ENCODE measurements at places on chromosomes 12 and 14. TPM values are rescaled to one million over a fixed set of nuclear protein-coding genes. Genes with fewer than 3 reads are reported as not detected.

The TESPA1 gene
- not detected for total RNA-seq

The GPN3 gene
- 9.9 TPM for total RNA-seq

The PIWIL1 gene
- not detected for total RNA-seq

The TBC1D30 gene
- total RNA-seq: 1.4 TPM

The CIROP gene
- total RNA-seq: 0.15 TPM

The MLF2 gene
- 342 TPM for total RNA-seq

- peak overlapping the region; percentile 86 for H3K27ac ChIP-seq
- H3K4me1 ChIP-seq: peaks cover 35% of the 10 kb centered on the region
- H3K36me3 ChIP-seq: no peaks in the 10 kb centered on the region
- peak overlapping the region; percentile 89 for H3K4me3 ChIP-seq
These were observed 1.5 kb downstream of the HIF1A start for GRCh38 chr14:61696753-61697318.

DNA sequence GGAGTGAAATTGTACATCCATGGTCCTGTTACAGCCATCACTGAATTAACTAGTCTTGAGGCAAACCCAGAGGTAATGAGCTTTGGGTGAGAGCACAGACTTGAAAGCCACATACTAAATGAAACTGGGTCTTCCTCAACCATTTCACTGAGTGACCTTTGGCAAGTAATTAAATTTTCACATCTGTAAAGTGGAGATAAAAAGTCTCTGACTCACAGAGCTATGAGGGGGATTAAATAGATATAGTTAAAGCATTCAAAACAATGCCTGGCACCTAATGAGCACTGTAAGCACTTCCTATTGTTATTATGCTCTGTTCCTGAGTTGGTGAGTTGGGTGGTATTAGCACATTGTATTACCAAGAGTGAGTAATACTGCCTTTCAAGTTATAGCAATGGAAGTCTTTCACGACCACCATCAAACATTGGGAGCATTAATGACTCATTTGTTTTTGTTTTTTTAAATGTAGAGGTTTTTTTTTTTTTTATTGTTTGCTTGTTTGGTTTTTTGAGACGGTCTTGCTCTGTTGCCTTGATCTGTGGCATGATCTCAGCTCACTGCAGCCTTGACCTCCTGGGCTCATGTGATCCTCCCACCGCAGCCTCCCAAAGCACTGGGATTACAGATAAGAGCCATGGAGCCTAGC, 12.5 kb upstream of the STRN3 start:
- peak; percentile 56 for DNase-seq
- H3K36me3 ChIP-seq: no peaks in the 10 kb centered on the region
- H3K27ac ChIP-seq: no peak overlapping the region
- H3K4me1 ChIP-seq: peaks cover 15% of the 10 kb centered on the region
- H3K4me3 ChIP-seq: no peak overlapping the region

DNA sequence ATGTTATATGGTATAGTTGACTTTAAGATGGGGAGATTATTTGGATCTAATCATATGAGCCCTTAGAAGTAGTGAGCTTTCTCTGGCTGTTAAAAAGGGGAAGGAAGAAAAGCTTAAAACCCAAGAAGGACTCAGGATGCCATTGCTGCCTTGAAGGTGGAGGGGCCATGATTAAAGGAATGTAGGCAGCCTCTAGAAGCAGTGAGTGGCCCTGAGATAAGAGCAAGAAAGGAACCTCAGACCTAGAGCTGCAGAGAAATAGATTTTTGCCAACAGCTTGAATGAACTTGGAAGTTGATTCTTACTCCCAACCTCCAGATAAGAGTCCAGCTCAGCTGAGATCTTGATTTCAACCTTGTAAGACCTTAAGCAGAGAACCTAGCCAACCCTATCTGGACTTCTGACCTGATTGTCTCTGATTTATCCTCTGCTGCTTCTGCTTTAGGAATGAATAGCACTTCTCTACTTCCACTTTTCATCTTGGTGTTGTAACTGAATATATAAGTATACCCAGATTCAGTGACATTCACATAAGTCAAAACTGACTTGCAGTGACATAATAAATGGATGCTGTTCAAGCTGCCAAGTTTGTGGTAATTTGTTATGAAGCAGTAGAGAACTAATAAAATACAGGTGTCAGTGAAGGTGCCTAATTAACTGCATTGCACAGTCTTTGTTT, 33.5 kb downstream of the RAD51B start:
- H3K27ac ChIP-seq: no peak overlapping the region
- no peaks in the 10 kb centered on the region for H3K36me3 ChIP-seq
- H3K27me3 ChIP-seq: no peaks in the 10 kb centered on the region
- no peak for DNase-seq

- no peaks in the 10 kb centered on the region for H3K36me3 ChIP-seq
- H3K27me3 ChIP-seq: no peaks in the 10 kb centered on the region
- no peak for DNase-seq
- no peak overlapping the region for H3K27ac ChIP-seq
- H3K4me1 ChIP-seq: no peaks in the 10 kb centered on the region
These were observed 11.3 kb downstream of the ACOT6 start for GRCh38 chr14:73623504-73624054.

DNA sequence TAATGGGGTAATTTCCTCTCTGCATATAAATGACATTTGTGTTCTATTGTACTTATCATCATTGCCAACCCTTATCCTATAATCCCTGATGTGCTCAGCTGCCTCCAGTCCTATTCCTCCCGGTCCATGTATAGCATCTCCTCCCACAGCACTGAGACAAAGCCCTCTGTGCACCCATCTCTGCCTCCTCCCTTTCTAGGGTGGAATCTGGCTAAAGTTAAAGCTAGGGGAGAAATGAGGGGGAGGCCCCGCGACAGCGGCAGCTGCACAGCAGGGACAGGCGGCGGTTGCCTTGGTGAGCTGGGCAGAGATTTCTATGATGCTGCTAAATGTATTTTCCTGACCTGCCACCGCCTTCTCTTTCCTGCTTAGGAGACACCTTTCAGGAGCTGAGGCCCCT, 12.8 kb upstream of the ZDHHC22 start:
- H3K36me3 ChIP-seq: no peaks in the 10 kb centered on the region
- no peak overlapping the region for H3K4me3 ChIP-seq
- no peak overlapping the region for H3K27ac ChIP-seq
- no peaks in the 10 kb centered on the region for H3K27me3 ChIP-seq
- no peaks in the 10 kb centered on the region for H3K4me1 ChIP-seq

DNA sequence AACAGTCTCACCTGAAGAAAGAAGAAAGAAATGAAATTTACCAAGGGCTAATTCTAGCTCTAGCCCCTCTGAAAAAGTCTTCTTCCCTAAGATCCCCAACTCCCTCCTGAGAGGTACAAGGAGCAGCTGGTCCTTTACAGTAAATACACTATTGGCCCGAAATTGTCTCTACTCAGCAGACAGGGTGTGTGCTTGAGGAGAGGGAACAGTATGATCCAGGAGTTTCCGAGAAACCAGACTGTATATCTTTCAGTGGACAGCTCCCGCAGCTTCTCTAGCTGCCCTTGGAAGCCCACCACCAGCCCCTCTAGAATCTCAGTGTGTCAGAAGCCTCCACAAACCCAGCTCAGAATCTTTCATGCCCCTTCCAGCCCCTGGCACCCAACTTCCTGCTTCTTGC, 8.1 kb downstream of the GPR84 start:
- H3K27me3 ChIP-seq: no peaks in the 10 kb centered on the region
- no peak overlapping the region for H3K4me3 ChIP-seq
- peaks cover 68% of the 10 kb centered on the region for H3K4me1 ChIP-seq

DNA sequence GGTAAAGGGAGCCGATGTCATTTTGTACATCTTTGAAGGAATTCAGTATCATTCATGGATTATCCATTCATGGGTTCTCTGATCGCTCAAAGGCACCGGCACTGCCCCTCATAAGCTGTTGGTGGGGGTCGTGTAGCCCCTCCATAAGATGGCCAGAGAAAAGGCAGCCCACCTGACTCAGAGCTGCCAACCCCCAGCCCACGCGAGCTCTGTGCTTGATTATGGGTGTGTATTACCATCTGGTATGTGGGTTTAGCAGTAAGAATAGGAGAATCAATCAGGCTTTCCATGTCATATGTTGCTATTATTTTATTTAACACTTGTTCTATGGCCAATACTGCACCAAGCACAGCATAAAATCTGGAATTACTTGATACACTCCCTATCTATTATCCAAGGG, 32.1 kb upstream of the AMIGO2 start:
- H3K4me1 ChIP-seq: no peaks in the 10 kb centered on the region
- no peak overlapping the region for H3K4me3 ChIP-seq
- DNase-seq: no peak
- no peaks in the 10 kb centered on the region for H3K27me3 ChIP-seq

GRCh38 chr12:96337953-96338352, 62.3 kb downstream of the CDK17 start:
- no peak for DNase-seq
- no peaks in the 10 kb centered on the region for H3K27me3 ChIP-seq
- H3K36me3 ChIP-seq: no peaks in the 10 kb centered on the region
- H3K27ac ChIP-seq: no peak overlapping the region

DNA sequence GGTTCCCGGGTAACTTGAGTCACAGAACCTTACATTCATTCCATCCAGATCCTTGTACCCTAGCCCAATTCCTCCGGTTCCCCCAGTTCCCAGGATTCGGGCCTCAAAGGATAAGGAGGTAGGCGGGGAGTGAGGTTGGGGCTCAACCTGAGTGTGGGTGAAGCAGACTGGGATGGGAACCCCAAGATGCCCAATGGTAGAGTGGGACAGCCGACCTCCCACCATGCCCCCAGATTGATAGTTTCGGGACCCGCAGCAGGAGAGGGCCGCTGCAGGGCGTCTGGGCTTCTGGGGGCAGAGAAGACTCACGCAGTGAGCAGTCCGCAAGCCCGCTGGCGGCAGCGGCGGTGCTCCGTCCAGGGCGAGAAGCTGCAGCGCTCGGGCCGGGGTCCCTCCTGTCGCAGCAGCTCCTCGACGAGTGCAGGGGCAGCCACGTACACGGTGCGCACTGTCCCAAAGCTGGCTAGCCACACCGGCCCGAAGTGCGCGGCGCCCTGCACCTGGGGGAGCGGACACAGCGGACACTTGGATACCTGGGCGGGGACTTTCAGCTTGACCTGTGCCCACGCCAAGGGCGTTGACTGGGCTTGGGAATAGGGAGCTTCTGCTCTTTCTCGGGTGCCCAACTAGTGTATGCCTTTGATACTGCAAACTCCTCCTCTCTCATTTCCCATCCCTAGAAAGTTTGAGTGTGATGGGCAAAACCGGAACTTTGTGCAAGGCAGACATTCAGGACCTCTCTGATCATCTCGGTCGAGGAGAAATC, 997 bp downstream of the CYP27B1 start:
- no peak overlapping the region for H3K27ac ChIP-seq
- no peak for DNase-seq
- H3K27me3 ChIP-seq: peaks cover 67% of the 10 kb centered on the region
- H3K4me3 ChIP-seq: peak overlapping the region; percentile 9
- H3K4me1 ChIP-seq: no peaks in the 10 kb centered on the region
- H3K36me3 ChIP-seq: no peaks in the 10 kb centered on the region

DNA sequence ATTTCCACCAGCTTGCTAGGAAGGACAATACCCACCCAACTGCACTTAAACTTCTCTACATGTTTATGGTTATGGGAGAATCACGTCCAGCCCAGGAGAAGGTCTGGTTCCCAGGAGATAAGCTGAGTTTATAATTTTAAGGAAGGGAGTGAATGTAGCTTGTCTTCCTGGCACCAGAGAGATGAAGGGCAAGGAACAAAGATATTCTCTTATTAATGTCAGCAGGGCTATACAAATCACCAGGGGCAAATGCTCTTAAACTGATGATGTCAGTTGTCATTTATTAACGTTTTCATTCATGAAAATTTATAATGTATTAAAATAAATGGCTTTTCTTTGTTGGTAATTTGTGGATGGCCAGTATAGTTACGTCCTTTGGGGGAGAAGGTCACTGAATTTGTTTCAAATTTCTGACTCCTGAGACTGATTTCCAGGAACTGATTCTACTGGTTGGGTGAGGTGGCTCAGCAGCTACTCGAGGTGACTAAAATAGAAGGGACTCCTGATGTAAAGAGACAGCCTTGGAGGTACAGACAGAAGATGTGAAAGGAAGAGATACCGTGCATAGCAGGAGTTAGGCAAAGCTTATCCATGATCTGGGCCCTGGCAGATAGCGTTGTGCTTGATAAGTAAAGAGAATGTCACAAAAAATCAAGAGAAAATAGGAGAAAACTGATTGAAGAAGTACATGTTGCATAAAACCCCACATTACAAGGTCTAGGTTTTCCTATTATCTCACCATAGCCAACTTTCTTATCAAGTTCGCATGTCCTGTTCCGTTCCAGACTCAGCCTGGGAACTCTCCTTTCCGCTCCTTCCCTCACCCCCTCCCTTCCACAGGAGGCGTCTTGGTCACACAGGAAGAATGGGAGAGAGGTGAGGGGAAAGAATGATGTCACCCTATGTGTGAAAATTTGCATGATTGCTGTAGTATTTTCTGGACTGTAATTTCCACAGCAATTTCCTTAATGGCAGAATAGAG, 367.1 kb upstream of the FAR2 start:
- no peaks in the 10 kb centered on the region for H3K36me3 ChIP-seq
- H3K4me1 ChIP-seq: no peaks in the 10 kb centered on the region
- no peaks in the 10 kb centered on the region for H3K27me3 ChIP-seq
- H3K4me3 ChIP-seq: no peak overlapping the region

- no peak overlapping the region for H3K4me3 ChIP-seq
- H3K27ac ChIP-seq: no peak overlapping the region
- peak; percentile 14 for DNase-seq
These were observed 61.2 kb downstream of the NOC4L start for GRCh38 chr12:132205271-132206045.

- peaks cover 27% of the 10 kb centered on the region for H3K27me3 ChIP-seq
- no peak overlapping the region for H3K4me3 ChIP-seq
- H3K36me3 ChIP-seq: no peaks in the 10 kb centered on the region
These were observed 201.3 kb upstream of the OR4E1 start for GRCh38 chr14:21874946-21875345.

DNA sequence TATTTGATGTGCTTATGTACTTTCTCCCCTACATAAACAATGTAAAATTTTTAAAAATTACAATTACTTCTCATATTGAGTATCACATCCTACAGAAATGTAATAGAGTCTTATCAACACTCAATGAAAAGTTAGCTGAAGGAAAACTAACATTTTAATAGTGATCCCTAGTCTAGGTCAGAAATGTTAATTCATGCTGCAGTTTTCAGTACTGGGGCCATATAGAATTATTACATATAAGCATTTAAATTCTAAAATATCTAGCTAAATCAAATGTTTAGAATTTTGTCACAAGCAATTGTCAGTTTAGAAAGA, 37.8 kb downstream of the SLC6A15 start:
- H3K27me3 ChIP-seq: no peaks in the 10 kb centered on the region
- H3K4me1 ChIP-seq: no peaks in the 10 kb centered on the region
- no peak for DNase-seq
- H3K36me3 ChIP-seq: no peaks in the 10 kb centered on the region
- no peak overlapping the region for H3K4me3 ChIP-seq

GRCh38 chr12:123934829-123935228, 37.8 kb downstream of the CCDC92 start:
- no peaks in the 10 kb centered on the region for H3K4me1 ChIP-seq
- no peaks in the 10 kb centered on the region for H3K27me3 ChIP-seq
- peak; percentile 51 for DNase-seq
- no peak overlapping the region for H3K27ac ChIP-seq
- no peak overlapping the region for H3K4me3 ChIP-seq
- H3K36me3 ChIP-seq: peaks cover 10% of the 10 kb centered on the region

GRCh38 chr12:67621926-67622325, 26.6 kb upstream of the DYRK2 start:
- H3K27me3 ChIP-seq: no peaks in the 10 kb centered on the region
- no peaks in the 10 kb centered on the region for H3K36me3 ChIP-seq
- no peak overlapping the region for H3K4me3 ChIP-seq
- no peak overlapping the region for H3K27ac ChIP-seq
- H3K4me1 ChIP-seq: peaks cover 6% of the 10 kb centered on the region
